ENCODE measurements at places on chromosomes 1 and 21. TPM values are rescaled to one million over a fixed set of nuclear protein-coding genes. Genes with fewer than 3 reads are reported as not detected.

Gene HHIPL2
- total RNA-seq: not detected

Gene APOBEC4
- not detected for total RNA-seq

Gene TSEN15
- total RNA-seq: 31.8 TPM

Gene GUCA2A
- not detected for total RNA-seq

Gene ADCY10
- not detected for total RNA-seq

Gene LMOD1
- 0.17 TPM for total RNA-seq

Gene UBL4B
- not detected for total RNA-seq

Gene KCNE1
- not detected for total RNA-seq

Gene NUDT17
- 9.2 TPM for total RNA-seq

GRCh38 chr1:50611675-50612074 lies 188.4 kb upstream of the DMRTA2 start:
- no peak for DNase-seq

- DNase-seq: no peak
These were observed 53.0 kb downstream of the HLCS start for GRCh38 chr21:36913247-36914169.

DNA sequence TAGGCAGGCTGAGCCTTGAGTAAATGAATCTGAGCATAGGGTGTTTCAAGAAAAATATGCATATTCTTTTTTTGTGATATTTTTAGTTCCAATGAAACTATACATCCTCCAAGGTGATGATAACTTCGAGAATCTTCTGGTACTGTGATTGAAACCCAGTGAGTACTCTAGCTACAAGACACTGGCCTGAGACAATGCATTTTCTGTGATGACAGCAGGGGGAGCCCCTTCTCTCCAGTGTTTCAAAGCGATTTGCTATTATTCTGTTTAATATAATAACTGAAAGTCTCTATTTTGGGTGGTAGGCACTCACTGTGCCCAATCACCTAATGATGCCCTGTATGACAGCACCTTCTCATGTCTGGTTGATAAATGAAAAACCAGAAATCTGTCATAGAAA lies 12.1 kb downstream of the IRF2BP2 start:
- DNase-seq: peak; percentile 52

- DNase-seq: peak; percentile 56
These were observed 22.7 kb downstream of the SLX9 start for GRCh38 chr21:44962403-44962966.

DNA sequence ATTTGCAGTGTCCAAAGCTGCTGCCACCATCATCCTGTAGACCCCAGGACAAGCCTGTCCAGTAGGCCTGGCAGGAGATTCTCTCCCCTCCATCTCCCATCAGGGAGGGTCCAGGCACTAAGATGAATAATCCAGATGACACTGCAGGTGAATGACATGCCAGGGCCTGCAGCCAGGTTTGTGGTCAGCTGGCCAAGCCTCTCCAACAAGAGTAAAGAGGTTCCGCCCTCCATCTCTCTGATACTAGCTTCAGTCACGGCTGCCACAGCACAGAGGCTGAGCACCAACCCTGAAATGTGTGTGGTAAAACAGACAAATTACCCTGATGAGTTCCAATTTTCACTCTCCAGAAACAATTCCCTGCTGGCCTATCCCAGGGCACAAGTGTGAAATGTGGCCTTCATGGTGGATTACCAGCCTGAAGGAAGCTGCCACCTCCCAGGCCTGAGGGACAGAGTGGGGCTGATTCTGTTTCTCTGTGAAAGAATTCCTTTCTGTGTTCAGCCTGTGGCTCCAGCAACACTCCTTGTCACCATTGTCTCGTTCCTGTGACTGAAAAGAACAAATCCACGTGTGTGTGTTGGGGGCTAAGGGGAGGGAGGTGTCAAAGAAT lies 19.9 kb upstream of the LHX4 start:
- DNase-seq: no peak

DNA sequence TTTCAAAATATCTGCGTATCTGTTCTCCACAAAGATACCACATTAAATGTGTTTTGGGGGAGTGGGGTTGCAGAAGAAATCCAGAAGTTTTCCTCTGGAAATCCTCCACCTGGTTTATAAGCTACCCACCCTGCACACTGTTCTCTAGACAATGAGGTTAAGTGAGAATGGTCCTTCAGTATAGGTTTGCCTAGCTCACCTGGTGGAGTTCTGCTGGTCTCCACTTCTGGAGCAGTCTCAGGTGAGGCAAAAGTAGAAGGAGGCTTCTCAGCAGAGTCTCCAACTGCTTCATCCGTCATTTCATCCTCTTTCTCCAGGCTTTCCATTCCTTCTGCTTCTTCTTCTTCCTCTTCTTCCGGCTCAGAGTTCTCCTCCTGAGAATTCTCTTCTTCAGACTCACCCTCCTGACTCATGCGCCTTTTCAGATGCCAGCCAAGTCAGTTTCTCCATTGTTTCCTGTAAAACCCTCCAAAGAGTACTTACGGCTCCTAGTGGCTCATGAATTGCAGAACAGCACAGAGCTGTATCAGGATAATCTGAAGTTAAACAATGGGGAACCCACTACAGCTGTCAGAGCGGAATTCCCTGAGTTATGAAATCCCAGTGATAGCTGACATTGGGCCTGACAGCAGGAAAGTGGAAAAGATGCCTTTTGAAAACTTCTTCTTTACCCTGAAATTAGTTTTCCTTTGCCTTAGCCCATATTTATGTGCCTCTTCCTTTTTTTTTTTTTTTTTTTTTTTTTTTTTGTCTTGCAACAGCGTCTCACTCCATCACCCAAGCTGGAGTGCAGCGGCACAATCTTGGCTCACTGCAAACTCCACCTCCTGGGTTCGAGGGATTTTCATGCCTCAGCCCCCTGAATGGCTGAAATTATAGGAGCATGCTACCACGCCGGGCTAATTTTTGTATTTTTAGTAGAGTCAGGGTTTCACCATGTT lies 38.5 kb downstream of the MSTO1 start:
- peak; percentile 93 for DNase-seq

GRCh38 chr1:45430490-45430889 lies 60.5 kb downstream of the TESK2 start:
- DNase-seq: no peak

DNA sequence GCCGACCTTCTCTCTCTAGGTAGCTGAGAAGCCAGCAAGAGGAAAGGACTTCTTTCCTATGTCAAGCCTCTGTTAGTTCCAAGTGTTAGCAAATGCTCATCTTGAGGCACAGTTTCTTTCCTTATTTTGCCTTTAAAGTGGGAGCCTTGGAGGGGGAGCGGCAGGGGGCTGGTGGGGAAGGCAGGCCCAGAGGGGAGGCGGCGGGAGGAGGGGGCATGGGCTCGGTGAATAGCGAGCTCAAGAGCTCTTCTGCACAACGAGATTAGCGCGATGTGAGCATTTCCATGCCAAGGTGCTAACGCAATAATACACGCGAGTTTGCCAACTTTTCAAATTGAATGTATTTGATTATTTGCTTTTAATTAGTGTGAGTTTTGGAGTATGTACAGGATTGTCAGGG lies 372.6 kb downstream of the RPS6KC1 start:
- no peak for DNase-seq

DNA sequence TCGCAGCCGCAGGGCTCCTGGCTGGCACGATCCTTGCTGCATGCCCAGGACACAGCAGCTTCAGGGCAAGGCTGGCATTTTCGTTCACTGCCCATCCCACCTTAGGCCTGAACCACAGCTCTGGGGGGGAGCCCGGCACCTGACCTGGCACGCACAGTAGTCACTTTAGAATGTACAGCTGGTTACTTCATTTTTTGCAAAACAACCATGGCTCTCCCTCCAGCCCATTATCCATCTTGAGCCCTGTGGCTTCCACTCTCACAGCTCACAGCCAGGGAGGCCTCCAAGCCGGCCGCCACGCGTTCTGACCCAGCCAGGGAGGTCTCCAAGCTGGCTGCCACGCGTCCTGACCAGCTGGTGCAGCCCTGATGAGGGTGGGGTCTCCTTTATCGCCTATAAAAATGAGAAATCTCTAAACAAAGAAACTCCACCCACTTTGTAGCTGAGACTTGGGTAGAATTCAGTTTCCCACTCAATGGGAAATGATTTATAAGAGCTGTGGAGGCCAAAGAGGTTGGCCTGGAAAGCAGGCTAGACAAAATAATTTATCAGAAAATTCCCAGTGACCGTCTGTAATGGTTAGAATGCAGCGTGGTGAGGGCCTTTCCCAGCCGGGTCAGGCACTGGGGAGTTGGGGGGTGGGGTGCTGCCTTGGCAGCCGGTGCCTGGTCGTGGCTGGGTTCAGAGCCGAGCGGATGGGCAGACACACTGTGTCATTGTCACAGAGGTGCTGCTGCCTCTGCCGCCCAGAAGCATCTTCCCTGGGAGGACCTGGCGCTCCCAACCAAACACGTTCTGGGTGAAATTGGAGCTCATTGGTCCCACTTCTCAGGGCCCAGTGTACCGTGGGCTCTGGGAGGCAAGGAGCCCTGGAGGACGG lies 54.6 kb upstream of the ACTRT2 start:
- no peak for DNase-seq

DNA sequence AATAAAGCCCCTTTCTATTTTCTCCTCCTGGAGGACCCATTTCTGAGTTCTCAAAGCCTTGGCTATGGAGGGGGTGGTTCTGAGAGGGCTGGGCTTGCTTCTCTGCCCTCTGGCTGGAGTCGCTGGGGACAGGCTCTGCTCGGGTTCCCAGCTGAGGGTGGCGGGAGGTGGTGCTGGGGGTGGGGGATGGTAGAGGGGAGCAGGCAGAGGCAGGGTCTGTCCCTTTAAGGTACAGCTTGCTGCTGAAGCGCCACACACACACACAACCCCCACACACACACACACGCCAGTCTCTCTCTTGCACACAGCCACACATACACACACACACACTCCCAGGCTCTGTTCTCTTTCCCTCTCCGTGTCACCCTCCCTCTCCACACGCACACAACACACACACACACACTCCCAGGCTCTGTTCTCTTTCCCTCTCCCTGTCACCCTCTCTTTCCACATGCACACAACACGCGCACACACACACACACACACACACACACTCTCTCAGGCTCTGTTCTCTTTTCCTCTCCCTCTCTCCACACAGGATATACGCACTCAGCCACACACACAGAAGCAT lies 69.8 kb upstream of the SSBP3 start:
- no peak for DNase-seq

GRCh38 chr1:233333086-233333485 lies 5.6 kb downstream of the MAP3K21 start:
- no peak for DNase-seq

DNA sequence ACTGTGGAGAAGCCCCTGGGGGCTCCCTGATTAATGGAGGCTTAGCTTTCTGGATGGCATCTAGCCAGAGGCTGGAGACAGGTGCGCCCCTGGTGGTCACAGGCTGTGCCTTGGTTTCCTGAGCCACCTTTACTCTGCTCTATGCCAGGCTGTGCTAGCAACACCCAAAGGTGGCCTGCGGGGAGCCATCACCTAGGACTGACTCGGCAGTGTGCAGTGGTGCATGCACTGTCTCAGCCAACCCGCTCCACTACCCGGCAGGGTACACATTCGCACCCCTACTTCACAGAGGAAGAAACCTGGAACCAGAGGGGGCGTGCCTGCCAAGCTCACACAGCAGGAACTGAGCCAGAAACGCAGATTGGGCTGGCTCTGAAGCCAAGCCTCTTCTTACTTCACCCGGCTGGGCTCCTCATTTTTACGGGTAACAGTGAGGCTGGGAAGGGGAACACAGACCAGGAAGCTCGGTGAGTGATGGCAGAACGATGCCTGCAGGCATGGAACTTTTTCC lies 24.8 kb downstream of the PCSK9 start:
- DNase-seq: no peak

- DNase-seq: peak; percentile 34
These were observed 59.0 kb downstream of the TSEN15 start for GRCh38 chr1:184110272-184111204.

DNA sequence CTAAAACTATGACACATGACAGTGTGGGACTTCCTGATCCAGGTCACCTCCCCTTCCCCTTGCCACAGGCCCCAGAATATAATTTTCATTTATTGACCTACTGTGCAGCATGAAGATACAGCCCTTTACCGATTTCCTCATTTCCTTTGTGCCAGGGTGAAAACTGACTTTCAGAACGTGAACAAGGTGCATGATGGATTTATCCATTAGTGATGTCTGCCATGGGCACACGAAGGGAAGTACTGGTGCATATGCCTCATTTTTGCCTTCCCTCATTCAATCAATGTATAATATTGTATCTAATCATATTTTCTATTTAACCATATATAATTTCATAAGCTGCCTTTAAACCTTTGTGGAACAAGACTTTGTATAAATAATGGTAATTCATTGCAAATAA lies 144.4 kb upstream of the WNT4 start:
- no peak for DNase-seq

- no peak for DNase-seq
These were observed 36.4 kb downstream of the DDAH1 start for GRCh38 chr1:85428471-85429089.

- DNase-seq: no peak
These were observed 114.4 kb downstream of the PIK3R3 start for GRCh38 chr1:46017876-46018503.

- peak; percentile 98 for DNase-seq
These were observed 22.9 kb downstream of the SPSB1 start for GRCh38 chr1:9315411-9316079.

DNA sequence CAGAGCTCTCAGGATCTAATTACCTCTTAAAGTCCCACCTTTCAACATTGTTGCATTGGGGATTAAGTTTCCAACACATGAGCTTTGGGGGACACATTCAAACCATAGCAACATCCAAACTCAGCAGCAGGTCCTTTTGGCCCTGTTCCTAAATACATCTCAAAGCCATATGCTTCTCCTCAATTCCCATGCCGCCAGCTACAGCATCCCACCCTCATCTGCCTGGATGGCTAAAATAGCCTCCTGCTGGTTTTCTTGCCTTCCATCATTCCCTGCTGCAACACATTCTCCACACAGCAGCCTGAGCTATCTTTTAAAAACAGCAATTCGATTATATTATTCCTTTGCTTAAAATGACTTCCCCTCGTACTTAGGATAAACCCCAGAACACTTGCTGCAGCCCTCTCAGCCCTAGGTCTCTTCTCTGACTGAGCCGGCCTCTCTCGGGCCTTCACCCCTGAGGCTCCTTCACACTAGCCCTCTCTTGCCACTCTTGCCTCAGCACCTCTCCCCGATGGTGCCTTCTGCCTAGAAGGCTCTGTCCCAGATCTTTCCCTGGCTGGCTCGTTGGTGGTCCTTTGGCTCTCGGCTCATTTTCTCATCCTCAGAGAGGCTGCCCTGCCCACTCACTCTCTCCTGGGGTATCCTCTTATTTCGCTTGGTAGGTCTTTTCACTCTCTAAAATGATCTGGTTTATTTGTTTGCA lies 16.5 kb downstream of the MYBPH start:
- no peak for DNase-seq

DNA sequence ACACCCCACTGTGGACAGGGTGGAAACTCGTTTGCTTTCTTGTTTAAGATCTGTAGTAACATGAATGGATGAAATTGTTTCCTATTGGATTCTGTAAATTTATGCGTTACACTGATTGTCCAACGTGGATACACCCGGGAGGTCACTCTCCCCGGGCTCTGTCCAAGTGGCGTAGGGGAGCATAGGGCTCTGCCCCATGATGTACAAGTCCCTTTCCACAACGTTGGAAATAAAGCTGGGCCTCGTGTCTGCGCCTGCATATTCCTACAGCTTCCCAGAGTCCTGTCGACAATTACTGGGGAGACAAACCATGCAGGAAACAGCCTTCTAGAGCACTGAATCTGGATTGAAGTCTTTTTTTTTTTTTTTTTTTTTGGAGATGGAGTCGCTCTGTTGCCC lies 1.4 kb downstream of the RCC1 start:
- no peak for DNase-seq

All from renal cortical epithelial cell (primary cell).